ENCODE measurements at places on chromosomes 3 and 15.

GRCh38 chr3:14379843-14380242 lies 22.6 kb upstream of the SLC6A6 start:
- DNase-seq, result no peak

DNA sequence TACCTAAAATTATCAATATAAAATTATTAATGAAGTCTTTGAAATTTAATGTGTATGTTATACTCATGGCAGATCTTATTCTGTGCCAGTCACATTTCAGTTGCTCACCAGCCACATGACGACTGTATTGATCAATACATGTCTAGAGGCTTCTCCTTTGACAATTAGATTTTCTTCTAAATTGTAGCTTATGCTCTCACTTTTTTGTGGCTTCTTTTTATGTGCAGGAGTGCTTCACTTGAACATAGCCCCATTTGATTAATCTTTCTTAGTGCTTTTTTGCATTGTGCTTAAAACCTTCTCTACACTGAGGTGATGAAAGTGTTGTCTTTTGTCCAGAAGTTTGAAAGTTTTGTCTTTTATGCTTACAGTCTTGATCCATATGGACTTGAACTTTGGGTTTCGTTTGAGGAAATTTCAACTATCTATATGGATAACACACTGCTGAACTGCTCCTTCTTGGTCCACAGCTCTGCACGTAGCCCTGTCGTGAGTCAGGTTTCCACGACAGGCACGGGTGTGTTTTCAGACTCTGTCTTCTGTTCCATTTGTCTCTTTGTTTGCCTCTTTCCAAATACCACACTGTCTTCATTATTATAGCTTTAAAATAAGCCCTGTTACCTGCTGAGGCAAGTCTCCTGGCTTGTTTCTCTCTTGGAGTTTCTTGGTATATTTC lies 393.9 kb upstream of the CFAP20DC start:
- no peak for DNase-seq

- no peak for DNase-seq
Measured at GRCh38 chr3:157467200-157467599, 30.6 kb downstream of the PTX3 start.

GRCh38 chr3:51802106-51802703 lies 23.2 kb upstream of the IQCF6 start:
- no peak for DNase-seq

DNA sequence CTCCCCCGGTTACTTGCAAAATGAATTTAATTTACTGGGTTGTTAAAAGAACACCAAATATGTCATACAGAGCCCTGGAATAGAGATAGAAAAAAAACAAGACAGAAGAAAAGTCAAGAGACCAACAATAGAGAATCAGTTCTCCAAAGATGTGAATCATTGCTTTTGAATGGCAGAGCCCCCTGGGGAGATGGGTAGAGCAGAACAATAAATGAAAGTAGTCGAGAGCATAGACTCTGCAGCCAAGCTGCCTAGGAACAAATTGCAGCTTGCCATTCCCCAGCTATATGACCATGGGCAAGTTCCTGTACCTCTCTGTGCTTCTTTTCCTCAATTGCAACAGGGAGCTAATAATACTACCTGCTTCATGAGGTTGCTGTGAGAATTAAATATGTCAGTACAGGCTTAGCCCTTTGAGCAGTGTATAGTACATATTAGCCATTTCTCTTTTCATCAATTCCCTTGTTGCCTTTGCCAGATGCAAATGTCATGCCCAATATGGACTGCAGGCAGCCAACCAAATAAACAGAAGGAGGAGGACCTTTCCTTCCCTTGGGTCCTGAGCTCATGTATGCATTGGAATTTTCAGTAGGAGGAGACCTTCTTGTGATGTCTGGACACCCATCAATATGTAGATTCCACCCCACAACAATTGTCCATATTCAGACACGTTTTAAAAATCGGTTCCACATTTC lies 25.0 kb upstream of the BFSP2 start:
- no peak for DNase-seq

- no peak for DNase-seq
Measured at GRCh38 chr15:32909431-32909830, 191.6 kb downstream of the GREM1 start.

DNA sequence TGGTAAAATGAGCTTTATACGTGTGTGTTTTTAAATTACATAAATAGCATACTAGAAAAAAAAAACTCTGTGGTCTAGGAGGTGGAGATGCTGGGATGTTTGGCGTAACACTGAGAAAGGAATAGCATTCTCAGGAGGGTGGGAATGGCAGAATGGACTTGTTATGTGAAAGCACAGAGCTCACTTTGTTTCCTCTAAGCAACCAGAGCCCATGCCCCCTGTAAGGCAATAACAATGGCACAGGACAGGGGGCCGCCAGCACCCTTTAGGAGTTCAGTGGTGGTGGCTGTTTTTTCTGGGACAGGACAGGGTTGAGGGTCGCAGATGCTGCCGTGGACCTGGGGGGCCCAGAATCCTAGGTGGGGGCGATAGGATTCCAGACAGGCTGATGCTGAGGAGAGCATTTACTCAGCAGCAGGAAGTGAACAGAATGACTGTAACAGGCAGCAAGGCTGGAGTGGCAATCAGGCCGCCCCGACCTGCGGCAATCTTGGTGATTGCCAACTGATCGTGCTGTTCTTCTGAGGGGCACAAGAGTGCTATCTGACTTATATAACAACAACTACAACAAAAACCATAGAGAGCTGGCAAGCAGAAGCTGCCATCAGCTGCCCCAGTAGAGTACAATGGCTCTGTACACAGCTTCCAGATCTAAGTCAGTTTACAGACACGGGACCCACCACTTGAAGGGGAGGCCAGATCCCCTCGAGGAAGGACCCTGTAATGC lies 160.4 kb downstream of the UACA start:
- no peak for DNase-seq

DNA sequence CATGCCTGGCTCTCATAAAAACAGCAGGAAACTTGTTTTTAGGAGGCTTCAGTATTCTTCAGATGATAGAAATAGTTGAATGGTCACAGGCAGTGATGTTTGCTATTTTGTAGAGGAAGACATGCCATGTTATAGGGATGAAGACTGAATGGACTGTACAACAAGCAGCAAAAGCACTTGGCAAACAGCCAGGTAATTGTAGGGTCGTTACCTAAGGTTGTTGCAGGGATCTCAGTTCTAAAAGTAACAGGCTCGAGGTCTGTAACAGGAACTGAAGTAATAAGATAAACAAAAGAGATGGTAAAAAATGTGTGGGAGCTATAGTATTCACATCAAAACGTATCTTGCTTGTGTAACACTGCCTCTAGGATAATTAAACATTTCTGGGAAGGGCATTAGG lies 116.3 kb downstream of the TFG start:
- DNase-seq, result no peak

- no peak for DNase-seq
Measured at GRCh38 chr3:177452831-177453450, 255.7 kb upstream of the TBL1XR1 start.

GRCh38 chr3:50630877-50631276 lies 13.9 kb downstream of the MAPKAPK3 start:
- no peak for DNase-seq

DNA sequence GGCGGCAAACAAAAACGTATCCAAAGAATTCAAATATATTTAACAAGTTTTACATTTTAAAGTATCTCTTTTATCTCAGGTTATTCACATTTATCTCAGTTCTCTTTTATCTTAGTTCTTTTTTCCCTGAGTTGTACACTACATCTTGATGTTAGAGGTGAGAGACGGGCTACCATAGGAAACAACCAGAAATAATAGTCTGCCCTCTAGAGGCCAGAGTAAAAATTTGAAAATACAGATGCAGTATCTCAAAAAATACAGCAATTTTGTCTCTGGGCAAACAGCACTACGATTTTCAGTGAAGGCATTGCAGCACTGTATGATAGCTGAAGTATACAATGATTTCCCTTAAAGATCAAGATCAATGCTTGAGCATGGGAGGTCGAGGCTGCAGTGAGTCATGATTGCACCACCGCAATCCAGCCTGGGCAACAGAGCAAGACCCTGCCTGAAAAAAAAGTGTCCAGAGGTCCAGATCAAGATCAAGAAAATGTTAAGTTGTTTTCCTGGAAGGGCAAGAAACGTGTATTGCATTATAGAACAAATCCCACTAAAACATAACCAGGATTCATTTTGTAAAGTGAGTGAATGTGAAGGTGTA lies 82.6 kb upstream of the ATP11B start:
- DNase-seq, result no peak

DNA sequence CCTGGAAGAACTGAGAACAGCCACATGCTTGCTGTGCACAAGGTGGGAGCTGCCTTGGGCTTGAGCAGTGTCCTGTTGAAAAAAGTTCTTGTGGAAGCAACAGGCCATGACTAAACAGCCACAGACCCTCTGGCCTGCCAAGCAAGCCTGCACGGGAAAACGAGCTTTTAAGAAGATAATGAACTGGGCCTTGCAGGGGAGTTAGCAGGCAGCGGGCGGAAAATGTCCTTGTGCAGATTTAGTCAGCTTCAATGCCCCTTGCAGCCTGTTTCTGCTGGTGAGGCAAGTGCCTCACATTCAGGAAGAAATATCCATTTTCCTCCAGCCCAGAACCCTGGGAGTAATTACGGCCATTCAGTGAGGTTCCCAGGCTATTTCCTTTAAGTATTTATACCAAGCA lies 126.2 kb upstream of the KLHL25 start:
- no peak for DNase-seq

GRCh38 chr3:197444793-197445379 lies 110.9 kb downstream of the BDH1 start:
- no peak for DNase-seq

DNA sequence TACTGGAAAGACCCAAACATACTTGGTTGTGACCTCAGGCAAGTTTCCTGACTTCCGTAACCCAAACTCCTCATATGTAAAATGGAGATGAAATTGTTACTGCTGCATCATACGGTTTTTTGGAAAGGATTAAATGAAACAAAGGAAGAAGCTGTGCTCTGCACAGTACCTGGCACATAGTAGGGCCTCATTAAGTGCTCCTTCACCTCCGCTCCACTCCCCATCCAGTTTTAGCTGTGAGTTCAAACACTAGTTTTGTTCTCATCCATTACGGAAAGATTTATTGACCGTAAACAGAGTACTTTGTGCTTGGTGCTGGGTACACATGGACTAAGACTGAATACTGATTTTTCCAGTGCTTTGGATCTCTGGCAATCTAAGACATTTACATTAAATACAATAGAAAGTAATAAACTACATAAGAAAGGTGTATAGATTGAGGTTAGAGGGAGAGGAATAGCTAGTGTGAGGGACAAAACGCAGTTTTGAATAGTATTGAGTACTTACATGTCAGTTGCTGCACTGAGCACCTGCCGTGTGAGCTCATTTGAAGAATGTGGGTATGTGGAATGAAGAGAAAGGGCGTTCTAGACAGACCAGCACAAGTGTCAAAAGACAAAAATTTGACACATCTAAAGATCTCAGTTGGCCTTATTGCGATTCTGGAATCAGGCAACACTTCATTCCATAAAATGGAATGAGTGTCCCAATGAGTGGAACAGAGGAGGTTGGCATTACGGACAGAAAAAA lies 594 bp upstream of the ICE2 start:
- no peak for DNase-seq

DNA sequence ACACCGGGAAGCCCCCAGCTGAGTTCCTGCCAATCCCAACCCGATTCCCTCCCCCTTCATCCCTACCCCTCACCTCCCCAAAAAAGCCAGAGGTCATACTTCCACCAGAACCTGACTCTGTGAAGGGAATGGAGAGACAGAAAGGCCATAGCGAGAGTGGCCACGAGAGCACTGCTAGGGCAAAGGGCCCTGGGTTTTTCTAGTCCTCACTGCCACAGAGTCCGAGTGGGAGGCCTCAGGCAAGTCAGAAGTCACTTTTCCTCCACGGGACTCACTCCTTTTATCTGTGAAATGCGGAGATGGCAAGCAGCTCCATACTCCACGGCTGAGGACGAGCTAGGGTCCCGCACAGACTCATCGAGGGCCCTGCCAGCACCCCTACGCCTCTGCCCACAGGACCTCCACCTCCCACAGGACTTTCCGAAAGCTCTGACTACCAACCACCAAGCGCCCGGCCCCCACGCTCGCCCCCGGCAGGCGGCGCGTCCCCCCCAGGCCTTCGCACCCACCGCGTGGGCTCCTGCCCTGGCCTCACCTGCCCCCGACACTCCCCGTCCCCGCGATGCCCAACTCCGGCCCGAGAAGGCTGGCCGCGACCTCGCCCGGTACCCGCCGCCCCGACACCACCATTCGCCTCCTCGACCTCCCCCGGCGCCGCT lies 792 bp downstream of the ATP13A3 start:
- DNase-seq, result peak; percentile 68

- DNase-seq, result no peak
Measured at GRCh38 chr3:52373676-52374075, 57.6 kb downstream of the DNAH1 start.

DNA sequence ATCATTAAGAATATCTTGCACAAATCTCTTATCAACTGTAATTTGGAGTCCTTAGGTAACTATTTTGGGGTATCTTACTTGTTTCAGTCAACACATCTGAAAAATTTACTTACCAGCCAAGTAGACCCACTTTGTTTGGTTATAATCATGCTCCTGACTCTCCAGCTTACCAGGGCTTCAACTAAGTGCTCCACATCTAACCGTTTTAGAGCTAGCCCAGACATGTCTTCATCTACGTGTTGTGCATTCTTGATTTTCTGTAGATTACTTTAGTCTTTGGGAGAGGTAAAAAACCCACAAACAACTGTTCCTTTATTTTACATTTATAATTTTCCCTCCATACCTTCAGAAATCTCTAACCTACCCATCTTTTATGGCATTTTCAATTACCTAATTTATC lies 17.2 kb downstream of the EAF2 start:
- no peak for DNase-seq

GRCh38 chr3:132659000-132659364 lies 627 bp downstream of the ACAD11 start:
- no peak for DNase-seq

GRCh38 chr3:55701997-55702396 lies 214.9 kb upstream of the WNT5A start:
- no peak for DNase-seq

DNA sequence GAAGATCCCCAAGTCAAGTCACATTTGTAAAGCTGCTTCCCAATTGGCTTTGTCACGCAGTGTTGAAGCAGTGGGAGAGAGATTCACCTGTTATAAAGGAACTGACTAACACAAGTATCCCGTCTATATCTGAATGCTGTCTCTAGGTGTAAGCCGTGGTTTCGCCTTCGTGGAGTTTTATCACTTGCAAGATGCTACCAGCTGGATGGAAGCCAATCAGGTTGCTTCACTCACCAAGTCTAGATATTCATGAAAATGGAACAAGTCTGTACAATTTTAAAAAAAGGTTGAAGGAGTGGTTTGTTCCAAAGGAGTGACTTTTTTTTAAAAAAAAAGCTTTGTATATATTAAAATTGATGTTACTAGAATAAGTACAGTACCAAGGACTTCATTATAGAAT lies 11.7 kb downstream of the RBM5 start:
- no peak for DNase-seq
